ENCODE measurements at places on chromosomes 7 and 10.

GRCh38 chr10:46549171-46550075, 7.0 kb downstream of the GPRIN2 start:
- no peak for DNase-seq

DNA sequence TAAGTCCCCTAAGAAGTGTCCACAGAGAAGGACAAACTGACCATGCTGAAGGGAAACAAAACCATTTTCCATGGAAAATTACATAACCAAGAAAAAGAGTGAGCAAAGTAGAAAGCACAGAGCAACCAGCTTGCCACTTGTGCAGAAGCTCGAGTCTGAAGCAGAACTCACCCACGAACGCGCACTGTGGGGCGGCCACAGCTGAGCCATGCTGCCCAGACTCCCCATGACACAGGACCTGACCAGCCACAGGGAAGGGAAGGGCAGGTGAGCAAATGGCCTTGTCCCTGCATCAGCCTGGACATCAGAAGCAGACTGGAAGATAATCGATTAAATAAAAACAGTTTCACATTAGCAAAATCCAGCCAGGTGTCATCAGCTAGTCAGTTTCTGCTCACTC, 95.7 kb downstream of the TCERG1L start:
- no peak for DNase-seq

GRCh38 chr10:10786109-10787090, 231.3 kb upstream of the CELF2 start:
- no peak for DNase-seq

GRCh38 chr7:159020987-159021386, 123.7 kb downstream of the VIPR2 start:
- DNase-seq, result no peak

GRCh38 chr7:134452991-134453473, 5.9 kb downstream of the AKR1B1 start:
- DNase-seq, result no peak
